ENCODE measurements at places on chromosomes 2 and 18.

GRCh38 chr18:63312737-63313395 lies 6.7 kb downstream of the BCL2 start:
- no peak for DNase-seq

DNA sequence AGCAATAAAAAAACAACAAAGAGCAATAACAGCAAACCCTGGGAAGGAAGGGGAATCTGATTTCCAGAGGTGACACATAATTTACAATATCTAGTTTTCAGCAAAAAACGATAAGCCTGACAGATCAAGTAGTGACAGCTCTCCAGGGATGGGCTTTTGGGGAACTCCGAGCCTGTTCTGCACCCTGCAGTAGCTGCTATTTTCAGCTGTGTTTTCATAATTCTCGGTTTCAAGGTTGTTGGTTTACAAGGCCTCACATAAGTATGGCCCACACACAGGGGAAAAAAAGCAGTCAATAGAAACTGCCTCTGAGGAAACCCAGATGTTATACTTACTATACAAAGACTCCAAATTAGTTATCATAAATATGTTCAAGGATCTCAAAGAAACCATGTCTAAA lies 67.7 kb upstream of the CTLA4 start:
- no peak for DNase-seq

GRCh38 chr2:12341215-12341614 lies 375.5 kb upstream of the TRIB2 start:
- DNase-seq, result no peak

DNA sequence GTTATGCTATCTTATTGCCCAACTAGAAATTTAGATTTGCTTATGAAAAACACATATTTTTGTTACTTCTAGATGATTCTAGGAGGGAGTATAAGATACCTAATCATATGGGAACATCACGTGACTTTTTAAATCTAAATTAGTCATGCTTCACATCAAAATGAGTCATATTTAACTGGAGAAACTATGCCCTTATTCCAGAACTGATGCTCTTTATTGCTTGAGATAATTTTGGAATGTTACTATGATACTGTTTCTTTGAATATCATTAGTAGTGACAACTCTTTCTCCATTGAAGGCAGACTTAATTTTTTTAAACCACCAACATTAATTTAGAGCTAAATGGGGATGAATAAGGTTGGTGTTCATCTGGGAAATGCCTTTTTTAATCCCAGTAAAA lies 19.9 kb upstream of the ELAC1 start:
- no peak for DNase-seq

Measured in mucosa of gallbladder (tissue), 1 donor.